ENCODE measurements at places on chromosomes 1 and 21. TPM values are rescaled to one million over a fixed set of nuclear protein-coding genes. Genes with fewer than 3 reads are reported as not detected.

DNA sequence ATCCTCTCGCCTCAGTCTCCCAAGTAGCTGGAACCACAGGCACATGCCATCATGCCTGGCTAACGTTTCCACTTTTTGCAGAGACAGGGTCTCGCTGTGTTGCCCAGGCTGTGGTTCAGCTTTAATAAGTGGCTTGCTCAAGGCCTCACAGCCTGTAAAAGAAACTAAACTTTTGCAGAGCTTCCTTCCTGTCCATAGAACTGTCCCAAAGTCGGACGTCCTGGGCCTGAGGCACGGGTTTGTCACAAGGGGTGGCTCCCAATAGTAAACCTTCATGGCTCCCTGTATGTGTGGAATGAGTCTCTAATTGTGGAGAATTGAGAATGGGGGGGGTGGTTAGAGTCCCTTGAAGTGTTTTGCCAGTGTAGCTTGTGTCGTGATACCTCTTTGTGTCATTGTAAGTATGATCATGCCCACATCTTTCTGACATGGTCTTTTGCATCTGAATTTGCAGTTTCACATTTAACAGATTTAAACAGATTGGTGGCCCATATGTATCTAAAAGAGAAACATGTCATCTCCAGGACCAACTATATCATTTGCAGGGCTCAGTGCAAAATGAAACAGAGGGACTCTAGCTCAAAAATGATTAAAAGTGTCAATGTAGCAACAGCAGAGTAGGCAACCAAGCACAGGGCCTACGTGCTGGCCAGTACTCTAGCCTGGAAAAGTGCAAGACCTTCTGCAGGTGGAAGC lies 332.1 kb downstream of the KIF26B start:
- peaks cover 2% of the 10 kb centered on the region for H3K27me3 ChIP-seq
- DNase-seq, result no peak
- no peak overlapping the region for H3K27ac ChIP-seq
- H3K36me3 ChIP-seq, result no peaks in the 10 kb centered on the region

DNA sequence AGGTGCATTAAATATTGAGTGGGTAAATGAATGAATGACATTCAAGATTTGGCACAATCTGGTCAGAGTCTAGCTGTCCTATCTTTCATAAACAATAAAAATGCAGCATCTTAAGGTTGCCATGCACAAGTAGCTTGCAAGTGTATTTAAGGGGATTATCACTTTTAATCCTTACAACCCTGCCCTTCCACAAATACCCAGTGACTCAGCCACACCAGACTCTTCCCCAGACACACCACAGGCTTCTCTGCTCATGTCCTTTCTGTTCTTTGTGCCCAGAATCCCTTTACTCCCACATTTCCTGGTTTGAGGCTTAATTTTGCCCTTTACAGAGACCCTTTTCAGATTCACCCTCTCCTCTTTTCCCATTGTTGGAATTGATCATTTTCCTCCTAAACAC lies 59.8 kb downstream of the KIRREL1 start:
- H3K4me3 ChIP-seq, result no peak overlapping the region
- H3K27me3 ChIP-seq, result no peaks in the 10 kb centered on the region
- peaks cover 28% of the 10 kb centered on the region for H3K4me1 ChIP-seq
- no peak overlapping the region for H3K27ac ChIP-seq
- no peak for DNase-seq
- peaks cover 8% of the 10 kb centered on the region for H3K36me3 ChIP-seq

GRCh38 chr1:170290991-170291390 lies 145.2 kb downstream of the NTMT2 start:
- no peaks in the 10 kb centered on the region for H3K27me3 ChIP-seq
- DNase-seq, result peak; percentile 93
- H3K27ac ChIP-seq, result peak overlapping the region; percentile 52
- H3K4me1 ChIP-seq, result no peaks in the 10 kb centered on the region
- no peaks in the 10 kb centered on the region for H3K36me3 ChIP-seq

GRCh38 chr1:10105484-10105883 lies 72.7 kb downstream of the UBE4B start:
- peaks cover 37% of the 10 kb centered on the region for H3K36me3 ChIP-seq
- H3K27me3 ChIP-seq, result no peaks in the 10 kb centered on the region
- peaks cover 4% of the 10 kb centered on the region for H3K4me1 ChIP-seq
- H3K4me3 ChIP-seq, result no peak overlapping the region
- H3K27ac ChIP-seq, result no peak overlapping the region

GRCh38 chr1:8197493-8198282 lies 120.2 kb upstream of the SLC45A1 start:
- H3K4me3 ChIP-seq, result no peak overlapping the region
- H3K36me3 ChIP-seq, result no peaks in the 10 kb centered on the region
- peaks cover 6% of the 10 kb centered on the region for H3K4me1 ChIP-seq
- H3K27me3 ChIP-seq, result no peaks in the 10 kb centered on the region
- H3K27ac ChIP-seq, result no peak overlapping the region

GRCh38 chr1:235806123-235806522 lies 60.6 kb downstream of the LYST start:
- no peak for DNase-seq
- H3K27me3 ChIP-seq, result no peaks in the 10 kb centered on the region
- H3K27ac ChIP-seq, result no peak overlapping the region
- peaks cover 3% of the 10 kb centered on the region for H3K36me3 ChIP-seq

- no peak overlapping the region for H3K27ac ChIP-seq
- no peak for DNase-seq
- H3K4me1 ChIP-seq, result peaks cover 3% of the 10 kb centered on the region
- H3K4me3 ChIP-seq, result no peak overlapping the region
- no peaks in the 10 kb centered on the region for H3K36me3 ChIP-seq
Observed at GRCh38 chr1:107536266-107536665, 395.4 kb downstream of the NTNG1 start.

- no peaks in the 10 kb centered on the region for H3K4me1 ChIP-seq
- H3K27me3 ChIP-seq, result no peaks in the 10 kb centered on the region
- H3K27ac ChIP-seq, result no peak overlapping the region
- DNase-seq, result no peak
- no peak overlapping the region for H3K4me3 ChIP-seq
Observed at GRCh38 chr1:188343914-188344313, 1515.2 kb downstream of the PLA2G4A start.

GRCh38 chr1:155976062-155976912 lies 2.1 kb downstream of the ARHGEF2 start:
- peaks cover 87% of the 10 kb centered on the region for H3K4me1 ChIP-seq
- peak overlapping the region; percentile 97 for H3K27ac ChIP-seq
- H3K27me3 ChIP-seq, result no peaks in the 10 kb centered on the region
- H3K4me3 ChIP-seq, result peak overlapping the region; percentile 93
- H3K36me3 ChIP-seq, result peaks cover 26% of the 10 kb centered on the region
- peak; percentile 87 for DNase-seq

DNA sequence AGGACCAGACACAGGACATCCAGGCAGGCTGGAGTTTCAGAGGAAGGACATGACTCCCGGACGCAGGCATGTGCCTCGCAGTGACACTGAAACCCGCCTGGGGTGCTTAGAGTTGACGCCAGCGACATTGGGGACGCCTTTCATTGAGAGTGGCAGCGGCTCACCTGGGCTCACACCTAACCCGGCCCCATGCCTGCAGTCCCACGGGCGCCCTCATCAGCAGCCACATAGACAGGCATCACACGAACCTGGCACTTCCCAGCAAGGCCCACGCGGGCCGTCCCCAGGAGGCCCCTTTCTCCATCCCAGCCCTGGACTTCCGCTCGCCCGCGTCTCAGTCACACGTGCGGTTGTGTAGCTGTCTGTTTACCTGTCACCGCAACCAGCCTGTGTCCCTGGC lies 17.0 kb downstream of the ITGB2 start:
- no peak overlapping the region for H3K27ac ChIP-seq
- no peaks in the 10 kb centered on the region for H3K36me3 ChIP-seq
- DNase-seq, result no peak
- peaks cover 11% of the 10 kb centered on the region for H3K4me1 ChIP-seq

DNA sequence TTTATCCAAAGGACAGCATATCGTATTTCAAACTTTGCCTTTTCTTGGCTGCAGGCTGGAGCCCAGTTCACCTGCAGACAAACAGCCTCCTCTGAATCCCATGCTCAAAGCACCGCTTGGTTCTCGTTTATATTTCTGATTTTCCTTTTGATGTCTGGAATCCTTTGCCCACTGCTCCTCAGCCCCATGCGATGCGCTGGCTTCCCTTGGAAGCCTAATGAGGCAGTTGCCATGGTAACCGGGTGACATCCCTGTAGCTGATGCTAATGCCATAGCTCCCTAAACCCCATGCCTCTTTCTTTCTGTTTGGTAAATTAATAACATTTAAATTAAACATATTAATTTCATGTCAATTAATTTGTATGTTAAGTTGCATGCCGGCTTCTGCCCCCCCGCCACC lies 327.1 kb downstream of the PRDM2 start:
- H3K27ac ChIP-seq, result no peak overlapping the region
- no peaks in the 10 kb centered on the region for H3K36me3 ChIP-seq
- DNase-seq, result no peak
- no peaks in the 10 kb centered on the region for H3K27me3 ChIP-seq
- no peak overlapping the region for H3K4me3 ChIP-seq

GRCh38 chr1:1937061-1937460 lies 18.0 kb upstream of the TMEM52 start:
- no peak overlapping the region for H3K4me3 ChIP-seq
- peaks cover 5% of the 10 kb centered on the region for H3K27me3 ChIP-seq
- H3K4me1 ChIP-seq, result no peaks in the 10 kb centered on the region
- no peak overlapping the region for H3K27ac ChIP-seq

DNA sequence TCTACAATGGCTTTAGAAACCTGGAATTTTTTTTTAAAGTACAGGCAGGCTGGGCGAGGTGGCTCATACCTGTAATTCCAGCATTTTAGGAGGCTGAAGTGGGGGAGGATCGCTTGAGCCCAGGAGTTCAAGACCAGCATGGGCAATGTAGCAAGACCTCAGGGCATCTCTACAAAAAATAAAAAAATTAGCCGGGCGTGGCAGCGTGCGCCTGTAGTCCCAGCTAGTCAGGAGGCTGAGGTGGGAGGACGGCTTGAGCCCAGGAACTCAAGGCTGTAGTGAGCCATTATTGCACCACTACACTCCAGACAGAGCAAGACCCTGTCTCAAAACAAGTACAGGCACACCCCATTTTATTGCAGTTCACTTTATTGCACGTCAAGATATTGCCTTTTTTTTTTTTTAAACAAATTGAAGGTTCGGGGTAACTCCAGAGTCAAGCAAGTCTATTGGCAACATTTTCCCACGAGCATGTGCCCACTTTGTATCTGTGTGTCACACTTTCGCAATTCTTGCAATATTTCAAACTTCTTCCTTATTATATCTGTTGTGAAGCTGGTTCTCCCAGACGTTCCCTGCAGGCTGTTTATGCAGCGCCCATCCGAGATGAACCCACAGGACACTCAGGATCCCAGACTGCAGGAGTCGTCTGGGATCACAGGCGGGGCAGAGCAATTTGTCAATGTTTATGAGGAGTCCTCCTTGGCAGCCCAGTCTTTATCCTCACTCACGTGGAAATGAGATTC lies 4.7 kb downstream of the HES2 start:
- H3K27me3 ChIP-seq, result peaks cover 80% of the 10 kb centered on the region
- no peaks in the 10 kb centered on the region for H3K36me3 ChIP-seq
- peaks cover 2% of the 10 kb centered on the region for H3K4me1 ChIP-seq
- no peak for DNase-seq
- no peak overlapping the region for H3K27ac ChIP-seq

DNA sequence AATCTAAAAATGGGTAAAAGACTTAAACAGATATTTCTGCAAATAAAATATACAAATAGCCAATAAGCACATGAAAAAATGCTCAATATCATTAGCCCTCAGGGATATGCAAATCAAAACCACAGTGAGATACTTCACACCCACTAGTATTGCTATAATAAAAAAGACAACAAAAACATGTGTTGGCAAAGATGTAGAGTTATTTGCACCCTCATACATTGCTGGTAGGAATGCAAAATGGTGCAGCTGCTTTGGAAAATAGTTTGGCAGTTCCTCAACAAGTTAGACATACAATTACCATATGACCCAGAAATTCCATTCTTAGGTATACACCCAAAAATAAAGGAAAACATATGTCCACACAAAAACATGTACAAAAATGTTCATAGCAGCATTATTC lies 30.2 kb downstream of the ZZZ3 start:
- H3K27ac ChIP-seq, result peak overlapping the region; percentile 55
- no peaks in the 10 kb centered on the region for H3K36me3 ChIP-seq
- DNase-seq, result peak; percentile 75

DNA sequence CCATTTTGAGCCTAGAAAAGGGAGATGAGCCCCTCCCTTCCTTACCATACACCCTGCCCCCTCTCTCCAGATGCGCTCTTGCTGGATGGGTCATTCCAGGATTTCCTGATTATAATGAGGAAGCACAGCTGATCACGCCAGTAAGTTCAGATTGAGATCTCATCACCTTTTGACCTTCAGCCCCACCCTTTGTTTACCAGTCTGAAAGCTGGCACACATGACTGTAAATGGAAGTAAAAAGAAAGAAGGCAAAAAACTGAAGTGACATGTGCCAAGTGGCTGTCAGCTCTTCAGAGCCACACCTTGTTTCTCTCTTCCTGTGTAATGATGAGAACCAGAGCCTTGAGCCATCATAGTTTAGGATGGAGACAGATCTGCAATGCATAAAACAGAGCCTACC lies 27.9 kb downstream of the S1PR1 start:
- H3K27ac ChIP-seq, result no peak overlapping the region
- H3K4me1 ChIP-seq, result no peaks in the 10 kb centered on the region
- H3K27me3 ChIP-seq, result no peaks in the 10 kb centered on the region
- DNase-seq, result peak; percentile 37
- no peaks in the 10 kb centered on the region for H3K36me3 ChIP-seq

DNA sequence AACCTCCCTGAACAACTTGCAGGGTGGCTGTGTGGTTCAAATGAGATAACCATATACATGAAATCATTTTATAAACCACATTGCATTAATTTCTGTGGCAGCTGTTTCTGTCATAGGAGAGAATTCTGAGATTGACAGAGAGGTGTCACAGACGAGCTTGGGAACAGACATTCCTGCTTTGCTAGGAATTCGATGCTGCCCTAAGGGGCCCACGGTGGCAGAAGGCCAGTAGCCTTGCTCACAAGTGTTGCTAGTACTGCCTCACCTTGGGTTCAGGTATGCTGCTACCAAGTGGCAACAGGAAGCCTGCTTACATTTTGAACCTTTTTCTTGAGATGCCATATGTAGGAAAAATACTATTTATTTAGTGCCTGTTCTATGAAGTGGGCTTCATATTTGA lies 13.4 kb downstream of the KCNA10 start:
- no peak overlapping the region for H3K4me3 ChIP-seq
- peaks cover 2% of the 10 kb centered on the region for H3K27me3 ChIP-seq
- H3K36me3 ChIP-seq, result no peaks in the 10 kb centered on the region

Gene INKA2
- 30.9 TPM for polyA plus RNA-seq

Gene EXTL1
- 2.4 TPM for polyA plus RNA-seq

Gene ATAD3C
- polyA plus RNA-seq, result 0.63 TPM

Gene NFYC
- 63.0 TPM for polyA plus RNA-seq

Gene LAMTOR2
- 43.4 TPM for polyA plus RNA-seq

Gene KRTAP12-3
- not detected for polyA plus RNA-seq

Gene SLC1A7
- 0.48 TPM for polyA plus RNA-seq

Gene SLC45A3
- 3.7 TPM for polyA plus RNA-seq

Gene ESRRG
- polyA plus RNA-seq, result 21.9 TPM
